Bone marrow (tissue), 2 donors: ENCODE measurements at places on chromosomes 4 and X.
A peak's percentile ranks its signal among the peaks of the same experiment; 100 is the strongest.

- no peak for DNase-seq
These were observed 1.0 kb upstream of the TLR1 start for GRCh38 chr4:38805530-38806145.

DNA sequence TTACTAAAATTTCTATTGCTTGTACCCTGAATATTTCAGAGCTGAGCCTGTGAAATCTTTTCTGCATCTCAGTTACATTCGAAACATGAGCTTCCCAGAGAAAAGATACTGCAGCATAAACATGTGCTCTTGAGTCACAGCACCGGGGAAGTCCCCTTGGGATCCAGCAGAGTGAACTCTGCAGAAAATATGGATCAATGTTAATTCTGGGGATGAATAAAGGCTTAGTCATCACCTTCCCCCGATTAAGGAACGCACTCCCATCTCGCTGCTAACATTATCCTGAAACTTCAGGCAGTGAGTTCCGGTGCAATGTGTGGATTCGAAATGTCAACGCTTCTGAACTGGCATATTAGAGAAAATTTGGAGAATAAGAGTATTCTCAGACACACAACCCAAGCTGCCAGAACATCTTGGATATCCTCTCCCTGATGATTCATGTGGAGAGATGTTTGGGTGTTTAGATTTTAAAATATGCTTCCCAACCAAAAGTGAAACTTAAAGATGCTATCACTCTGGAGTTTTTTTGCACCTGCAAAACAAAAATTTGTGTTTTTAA lies 90.8 kb downstream of the IRF2 start:
- peak; percentile 11 for DNase-seq

DNA sequence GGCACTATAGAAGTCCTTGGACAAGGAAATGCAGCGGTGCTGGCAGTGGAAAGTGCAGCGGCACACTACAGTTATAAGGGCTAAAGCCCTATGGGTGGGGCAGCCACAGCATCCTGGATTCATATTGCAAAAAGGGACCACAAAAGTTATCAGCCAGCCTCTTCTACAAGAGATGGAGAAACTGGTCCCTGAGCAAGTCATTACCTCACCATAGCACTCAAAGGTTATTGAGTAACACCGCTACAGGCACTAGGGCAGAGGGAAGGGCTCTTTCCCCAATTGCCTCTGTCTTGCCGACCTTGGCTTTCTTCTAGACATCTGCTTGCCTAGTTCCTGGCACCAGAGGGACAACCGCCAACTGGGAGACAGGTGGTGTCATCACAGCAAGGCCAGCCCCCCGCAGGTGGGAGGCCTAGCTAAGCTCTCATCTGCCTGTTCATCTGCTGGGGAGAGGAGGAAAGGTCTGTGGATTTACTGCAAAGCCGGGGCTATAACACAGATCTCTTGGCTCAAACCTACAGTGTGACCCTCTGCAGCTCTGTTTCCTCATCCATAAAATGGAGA lies 600.0 kb downstream of the BCOR start:
- no peak for DNase-seq

GRCh38 chrX:18994713-18995112 lies 10.8 kb upstream of the PHKA2 start:
- DNase-seq = no peak
